ENCODE measurements at places on chromosomes 7 and 10. TPM values are rescaled to one million over a fixed set of nuclear protein-coding genes. Genes with fewer than 3 reads are reported as not detected.

ZNF727 gene
- total RNA-seq, result 0.35 TPM

CLCN1 gene
- 3.9 TPM for total RNA-seq

ACTL6B gene
- not detected for total RNA-seq

FBXL13 gene
- 3.2 TPM for total RNA-seq
